Stimulated activated CD4-positive, alpha-beta T cell treated with anti-CD3 and anti-CD28 coated beads, TNF-alpha, amount 100 ng/mL, for 48 hours (primary cell): ENCODE measurements at places on chromosomes 6 and 20.

DNA sequence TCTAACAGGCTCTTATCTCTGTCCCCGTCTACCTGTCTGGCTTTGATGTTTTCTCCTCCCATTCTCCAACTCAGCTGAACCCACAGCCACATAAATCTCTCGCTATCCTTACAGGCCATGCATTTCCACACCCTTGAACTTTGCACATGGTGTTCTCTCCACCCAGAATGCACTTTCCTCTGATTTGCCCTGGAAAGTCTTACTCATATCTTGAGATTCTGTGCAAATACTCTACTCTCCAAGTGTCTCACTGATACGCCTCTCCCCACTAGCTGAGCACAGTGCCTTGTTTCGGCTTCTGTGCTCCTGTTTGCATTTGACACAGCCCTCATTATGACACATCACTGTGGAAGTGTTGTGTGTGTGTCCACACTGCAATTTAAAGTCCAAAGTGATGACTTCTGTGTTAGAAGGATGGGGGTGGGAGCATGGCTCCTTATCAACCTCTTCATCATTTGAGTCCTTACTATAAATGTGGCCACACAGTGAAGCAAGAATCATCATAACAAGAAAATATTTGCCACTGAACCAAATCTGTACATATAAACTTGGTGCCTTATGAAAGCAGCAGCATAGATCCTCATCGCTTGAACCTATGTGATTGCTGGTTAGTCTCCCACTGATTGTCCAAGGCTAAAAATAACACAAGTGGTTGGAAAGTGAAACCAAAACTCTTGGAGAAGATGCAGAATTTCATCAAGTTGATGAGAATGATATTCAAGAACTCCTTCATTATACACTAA is 5.5 kb upstream of the PRELID3B start:
- no peak for DNase-seq

DNA sequence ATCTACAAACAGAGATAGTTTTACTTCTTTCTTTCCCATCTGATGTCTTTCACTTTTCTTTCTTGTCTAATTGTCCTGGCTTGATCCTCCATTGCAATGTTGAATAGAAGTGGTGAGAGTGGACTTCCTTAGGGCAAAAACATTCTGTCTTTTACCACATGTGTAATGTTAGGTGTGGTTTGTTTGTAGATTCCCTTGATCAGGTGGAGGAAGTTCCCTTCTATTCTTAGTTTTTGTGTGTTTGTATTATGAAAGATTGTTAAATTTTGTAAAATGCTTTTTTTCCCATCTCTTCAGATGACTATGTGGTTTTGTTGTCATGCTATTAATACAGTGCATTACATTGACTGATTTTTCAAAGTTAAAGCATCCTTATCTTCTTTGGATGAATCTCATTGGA is 41.6 kb upstream of the DUSP22 start:
- no peak for DNase-seq

- no peak for DNase-seq
These were observed 486 bp downstream of the FKBP1A start for GRCh38 chr20:1392443-1392692.

DNA sequence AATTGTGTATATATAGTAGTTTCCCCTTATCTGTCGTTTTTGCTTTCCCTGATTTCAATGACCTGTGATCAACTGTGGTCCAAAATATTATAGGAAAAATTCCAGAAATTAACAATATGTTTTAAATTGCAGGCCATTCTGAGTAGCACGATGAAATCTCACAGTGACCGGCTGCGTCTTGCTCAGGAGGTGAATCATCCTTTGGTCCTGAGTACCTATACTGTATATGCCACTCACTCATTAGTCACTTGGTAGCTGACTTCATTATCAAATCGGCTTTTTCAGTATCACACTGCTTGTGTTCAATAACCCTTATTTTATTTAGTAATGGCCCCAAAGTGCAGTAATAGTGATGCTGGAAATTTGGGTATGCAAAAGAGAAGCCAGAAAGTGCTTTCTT is 728.3 kb upstream of the EYS start:
- DNase-seq: no peak
